ENCODE measurements at places on chromosomes 6 and 20.

- no peak for DNase-seq
Measured at GRCh38 chr20:51423810-51424209, 118.7 kb downstream of the NFATC2 start.

- DNase-seq, result no peak
Measured at GRCh38 chr6:34138914-34139510, 6.9 kb downstream of the GRM4 start.

DNA sequence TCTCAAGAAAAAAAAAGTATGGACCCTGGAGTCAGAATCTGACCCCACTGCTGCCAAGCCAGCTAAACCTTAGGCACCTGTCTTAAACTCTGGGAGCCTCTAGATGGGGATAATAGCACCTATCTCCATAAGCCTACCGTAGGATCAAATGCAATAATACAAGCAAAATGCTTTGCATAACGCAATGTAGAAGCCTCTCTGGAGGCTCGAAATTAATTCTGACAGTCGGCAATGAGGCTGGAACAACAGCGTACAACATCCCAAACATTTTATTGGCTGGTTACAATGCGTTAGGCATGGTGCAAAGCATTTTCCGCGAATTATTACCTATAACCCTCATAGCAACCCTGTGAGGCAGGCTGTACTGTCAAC is 521 bp downstream of the CDK5RAP1 start:
- no peak for DNase-seq

- no peak for DNase-seq
Measured at GRCh38 chr20:38249536-38250310, 10.8 kb downstream of the KIAA1755 start.

- no peak for DNase-seq
Measured at GRCh38 chr6:22091424-22091948, 205.3 kb downstream of the PRL start.

GRCh38 chr6:168116438-168116974 is 37.5 kb upstream of the FRMD1 start:
- no peak for DNase-seq

- peak; percentile 71 for DNase-seq
Measured at GRCh38 chr6:132798869-132799538, 567 bp upstream of the SLC18B1 start.

- DNase-seq, result no peak
Measured at GRCh38 chr6:71239694-71240093, 48.9 kb upstream of the OGFRL1 start.

DNA sequence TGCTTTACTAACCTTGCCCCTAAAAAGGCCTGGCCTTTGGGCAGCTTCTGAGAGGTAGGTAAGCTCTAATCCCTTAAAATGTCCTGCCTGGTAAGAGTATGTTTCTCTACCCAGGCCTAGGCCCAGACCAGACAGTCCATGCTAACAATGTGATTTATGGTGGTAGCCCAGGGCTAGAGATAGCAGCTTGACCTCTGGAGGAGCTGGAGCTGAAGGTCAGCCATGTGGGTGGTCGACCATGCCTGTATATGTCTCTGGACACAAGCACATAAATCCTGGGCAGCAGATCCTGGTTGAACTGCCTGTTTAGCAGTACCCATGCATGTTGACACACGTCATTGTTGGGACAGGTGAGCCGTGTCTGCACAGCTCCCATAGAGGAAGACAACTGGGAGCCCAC is 62.1 kb upstream of the PHACTR1 start:
- no peak for DNase-seq
